ENCODE measurements at places on chromosomes 1 and 21.

DNA sequence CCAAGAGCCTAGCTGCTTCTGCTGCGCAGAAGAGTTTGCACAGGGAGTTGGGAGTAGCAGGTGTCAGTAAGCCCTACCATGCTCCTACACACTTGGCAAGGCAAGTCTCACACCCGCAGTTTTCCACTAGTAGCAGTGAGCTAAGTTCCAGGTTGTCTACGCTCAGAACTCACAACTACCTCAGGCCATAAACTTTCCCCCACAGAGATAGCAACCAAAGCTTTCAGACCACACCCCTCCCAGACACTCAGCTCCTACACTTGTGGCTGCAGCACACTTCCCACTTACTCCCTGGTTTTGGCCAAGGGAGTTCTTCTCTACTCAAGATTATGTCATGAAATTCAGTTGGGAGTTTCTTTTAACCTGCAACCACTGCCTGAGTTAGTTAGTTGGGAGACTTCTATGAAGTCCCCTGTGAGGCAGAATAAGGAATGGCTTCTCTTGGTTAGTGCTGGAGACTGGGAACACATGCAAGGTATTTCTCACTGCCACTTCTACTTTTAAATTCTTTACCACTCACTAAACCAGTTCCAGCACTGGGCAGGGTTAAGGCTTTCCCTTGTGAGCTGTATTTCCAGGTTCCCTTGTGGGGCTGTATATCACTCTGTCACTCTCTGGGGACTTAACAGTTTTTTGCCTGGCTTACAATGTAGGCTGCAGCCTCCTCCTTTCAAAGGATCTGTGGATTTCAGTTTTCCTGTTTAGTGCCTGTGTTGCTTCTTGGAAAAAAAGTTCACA, 18.3 kb upstream of the MAB21L3 start:
- DNase-seq = peak; percentile 41

GRCh38 chr1:156975084-156975483, 54.7 kb downstream of the LRRC71 start:
- no peak for DNase-seq

DNA sequence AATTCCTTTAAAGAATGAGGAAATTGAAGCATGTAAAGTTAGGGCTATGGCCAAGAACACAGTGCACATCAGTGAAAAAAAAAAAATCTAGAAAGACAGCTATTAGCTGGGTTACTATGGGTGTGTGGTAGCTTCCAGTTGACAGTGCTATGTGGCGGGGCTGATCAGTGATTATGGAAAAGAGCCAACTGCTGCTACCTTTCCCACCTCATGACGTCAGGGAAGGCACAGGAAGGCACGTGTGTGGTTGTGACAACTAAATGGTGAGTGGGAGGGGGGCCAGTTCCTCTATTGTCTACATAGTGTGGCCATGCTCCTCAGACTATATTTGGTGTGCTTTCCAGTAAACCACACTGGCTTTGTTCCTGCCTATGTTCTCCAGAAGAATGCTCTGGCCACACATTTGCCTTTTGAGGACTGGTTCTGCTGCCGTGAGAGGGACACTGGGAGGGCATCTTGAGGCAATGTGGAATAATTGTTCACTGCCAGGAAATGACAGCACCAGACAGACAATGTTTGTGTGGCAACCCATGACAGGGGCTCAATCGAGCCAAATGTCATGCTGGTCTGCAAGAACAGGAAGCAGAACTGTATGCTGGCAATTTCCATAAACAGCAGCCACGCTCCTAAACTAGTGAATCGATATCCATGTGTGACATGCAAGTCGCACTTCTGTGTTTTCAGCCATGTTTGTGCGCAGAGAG, 3.0 kb upstream of the SDE2 start:
- peak; percentile 26 for DNase-seq

- no peak for DNase-seq
Measured at GRCh38 chr1:236166041-236166440, 23.7 kb downstream of the GPR137B start.

DNA sequence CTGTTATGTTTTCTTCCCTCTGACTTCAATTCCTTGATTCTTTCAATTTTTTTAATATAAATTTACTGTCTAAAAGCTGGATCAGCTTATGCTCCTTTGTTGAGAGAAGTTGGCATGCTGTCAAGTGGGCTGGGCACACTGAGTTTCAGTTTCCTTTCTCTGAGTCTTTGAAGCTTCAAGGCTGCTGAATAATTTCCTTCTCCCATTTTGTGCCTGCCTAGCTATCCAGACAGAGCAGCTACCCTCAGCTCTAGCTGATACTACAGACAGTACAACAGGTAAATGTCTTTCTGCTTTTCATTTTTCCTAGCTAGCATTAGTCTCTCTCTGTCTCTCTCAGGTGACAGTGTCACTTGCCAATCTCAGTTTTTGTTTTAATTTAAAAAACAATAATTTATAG, at the start of gene IFI44:
Gene IFI44, plus strand, starts transcription at position 204 of the 400 bp plus-strand sequence. CDS start 365 bp downstream, outside the sequence.
- peak; percentile 72 for DNase-seq

DNA sequence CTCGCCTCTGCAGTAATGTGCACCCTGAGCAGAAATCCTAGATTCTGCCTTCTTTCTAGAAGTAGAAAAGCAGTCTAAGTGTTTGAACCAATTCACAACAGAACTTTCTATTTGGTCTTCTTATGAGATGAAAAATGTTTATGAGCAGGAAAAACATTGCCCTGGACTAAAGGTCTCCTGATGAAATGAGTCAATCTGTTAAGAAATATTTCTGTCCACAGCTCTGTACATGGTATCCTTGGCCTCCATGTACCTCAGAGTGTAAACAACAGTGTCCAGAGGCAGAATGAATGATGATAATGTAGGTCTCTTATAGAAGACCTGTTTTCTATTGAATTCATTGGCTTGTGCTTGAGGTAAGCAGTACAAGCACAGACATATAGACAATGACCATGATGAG, 6.2 kb upstream of the APCS start:
- no peak for DNase-seq

- DNase-seq = no peak
Measured at GRCh38 chr1:24093732-24094131, 18.2 kb downstream of the MYOM3 start.

- peak; percentile 85 for DNase-seq
Measured at GRCh38 chr1:15417059-15417934, 7.6 kb downstream of the EFHD2 start.

GRCh38 chr1:230816018-230816417, 52.3 kb downstream of the C1orf198 start:
- DNase-seq = no peak

- no peak for DNase-seq
Measured at GRCh38 chr1:109761227-109762038, 2.3 kb downstream of the EPS8L3 start.

DNA sequence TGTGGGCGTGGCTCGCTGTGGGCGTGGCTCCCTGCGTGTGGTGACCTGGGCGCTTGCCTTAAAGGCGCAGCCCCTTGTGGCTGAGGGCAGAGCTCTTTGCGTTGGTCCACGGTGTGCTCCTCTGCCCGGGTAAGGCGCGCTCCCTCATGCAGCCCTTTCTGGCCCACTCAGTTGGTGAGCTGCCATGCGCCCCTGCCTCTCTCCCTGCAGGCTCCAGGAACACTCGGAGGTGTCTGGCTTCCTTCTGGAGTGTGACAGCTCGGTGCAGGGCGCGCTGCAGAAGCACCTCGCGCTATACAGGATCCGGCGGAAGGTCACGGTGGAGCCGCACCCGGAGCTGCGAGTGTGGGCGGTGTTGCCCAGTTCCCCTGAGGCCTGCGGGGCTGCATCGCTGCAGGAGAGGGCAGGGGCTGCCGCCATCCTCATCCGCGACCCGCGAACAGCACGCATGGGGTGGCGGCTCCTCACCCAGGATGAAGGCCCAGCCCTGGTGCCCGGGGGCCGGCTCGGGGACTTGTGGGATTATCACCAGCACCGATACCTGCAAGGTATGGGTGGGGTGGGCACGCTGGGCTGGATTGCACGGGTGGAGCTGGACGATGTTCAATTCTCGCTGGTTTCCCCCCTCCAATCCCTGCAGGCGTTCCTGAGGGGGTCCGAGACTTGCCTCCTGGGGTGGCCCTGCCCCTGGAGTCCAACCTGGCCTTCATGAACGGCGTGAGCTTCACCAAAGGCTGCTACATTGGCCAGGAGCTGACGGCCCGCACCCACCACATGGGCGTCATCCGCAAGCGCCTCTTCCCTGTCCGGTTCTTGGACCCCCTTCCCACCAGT, 9.1 kb downstream of the IBA57 start:
- DNase-seq = peak; percentile 51

Data from PC-3 (cell line).